ENCODE measurements at places on chromosomes 1 and 21.

DNA sequence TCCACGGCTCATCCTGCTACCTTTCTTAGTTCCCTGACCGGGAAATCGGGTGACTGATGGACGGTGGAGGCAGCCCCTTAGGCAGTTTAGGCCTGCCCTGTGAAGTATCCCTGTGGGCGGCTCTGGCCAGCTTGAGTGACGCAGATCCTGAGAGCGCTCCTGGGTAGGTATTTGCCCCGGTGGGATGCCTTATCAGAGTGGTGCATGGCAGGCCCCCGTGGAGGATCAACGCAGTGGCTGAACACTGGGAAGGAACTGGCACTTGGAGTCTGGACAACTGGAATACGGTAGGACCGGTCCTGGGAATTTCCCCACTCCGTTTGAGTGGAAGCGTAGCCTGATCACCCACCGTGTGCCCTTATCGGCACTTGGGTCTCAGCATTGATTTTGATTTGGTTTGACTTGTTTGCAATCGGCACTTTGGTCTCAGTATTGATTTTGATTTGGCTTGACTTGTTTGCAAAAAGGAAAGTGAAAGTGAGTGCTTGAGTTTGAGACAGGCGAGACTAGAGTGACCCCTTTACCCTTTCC, 15.2 kb downstream of the PLA2G2F start:
- DNase-seq = no peak

- DNase-seq = peak; percentile 69
These were observed 3.1 kb upstream of the BLACAT1 start for GRCh38 chr1:205458777-205459566.

- no peak for DNase-seq
These were observed 46.6 kb upstream of the VTCN1 start for GRCh38 chr1:117257291-117257690.

DNA sequence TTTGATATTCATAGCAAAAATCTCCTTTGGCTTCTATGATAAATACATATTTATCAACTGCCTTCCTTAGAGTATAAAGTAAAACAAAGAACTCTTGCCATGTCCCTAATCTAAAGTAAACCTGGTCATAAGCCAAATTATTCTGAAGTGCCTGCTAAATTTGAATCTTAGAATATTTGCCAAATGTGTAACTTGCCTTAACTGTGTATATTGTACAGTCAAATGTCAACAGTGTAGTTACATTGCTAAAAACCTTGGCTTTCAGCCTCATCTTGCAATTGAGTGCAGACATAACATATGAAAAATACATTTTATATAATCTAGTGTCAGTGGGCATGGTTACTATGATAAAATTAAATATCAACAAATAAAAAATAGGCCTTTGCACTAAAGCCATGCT, 583.4 kb upstream of the ADAMTS5 start:
- DNase-seq = peak; percentile 42

DNA sequence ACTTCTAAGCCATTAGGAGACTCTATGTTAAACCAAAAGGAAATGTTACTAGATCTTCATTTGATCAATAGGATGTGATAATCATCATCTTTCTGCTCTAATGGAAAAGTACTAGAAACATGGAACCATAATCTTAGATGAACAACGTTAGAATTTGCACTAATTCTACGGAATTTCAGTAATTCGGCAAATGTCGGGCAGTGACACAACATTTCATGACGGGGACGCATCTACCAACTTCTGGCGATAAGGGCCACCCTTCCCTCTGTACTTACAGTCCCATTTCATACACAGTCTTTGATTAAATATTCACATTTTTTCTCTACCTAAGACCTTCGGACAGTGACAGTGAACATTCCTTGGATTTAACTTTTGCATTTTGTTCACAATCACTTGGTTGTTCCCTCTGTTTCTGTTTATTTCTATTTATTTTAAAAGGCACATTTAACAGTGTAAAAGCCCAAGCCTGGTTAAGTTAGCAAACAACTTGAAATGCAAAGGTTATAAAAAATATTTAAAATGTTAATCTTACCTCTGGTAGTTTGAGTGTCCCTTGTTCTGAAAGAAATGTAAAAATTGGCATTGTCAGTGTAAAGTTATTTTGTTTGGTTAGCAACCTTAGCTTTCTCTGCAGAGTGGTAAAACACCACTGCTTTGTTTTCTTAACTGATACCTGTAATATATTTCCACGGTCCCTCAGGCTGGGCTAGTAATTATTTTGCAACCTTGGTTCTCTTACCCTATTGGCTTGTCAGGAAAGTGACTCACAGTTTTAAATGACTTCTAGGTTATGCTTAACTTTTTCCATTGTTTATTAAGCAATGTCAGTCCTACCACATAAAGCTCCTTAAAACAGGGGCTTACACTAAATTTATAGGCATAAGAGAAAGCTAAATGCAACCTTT, 276.9 kb downstream of the VAV3 start:
- DNase-seq = peak; percentile 81

- DNase-seq = no peak
These were observed 36.7 kb upstream of the RAP1A start for GRCh38 chr1:111582644-111583618.

DNA sequence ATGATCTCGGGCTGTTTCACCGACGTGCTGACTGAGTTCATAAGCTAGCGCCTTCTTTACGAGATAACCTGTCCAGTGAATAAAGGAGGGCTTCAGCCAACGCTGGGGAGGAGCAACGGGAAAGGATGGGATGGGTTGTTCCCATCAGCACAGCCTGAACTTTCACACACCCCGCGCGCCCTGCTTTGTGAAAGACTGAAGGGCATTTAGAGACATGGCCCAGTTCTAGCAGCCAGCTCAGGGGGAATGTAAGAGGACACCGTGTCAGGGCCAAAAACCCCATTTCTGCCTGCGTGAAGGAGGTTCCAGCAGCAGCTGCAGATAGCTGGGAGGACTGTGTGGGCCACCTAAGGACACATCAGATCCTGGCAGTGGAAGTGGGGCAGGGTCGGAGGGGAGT, 255.1 kb upstream of the RAB4A start:
- DNase-seq = no peak

GRCh38 chr1:168614235-168614634, 37.8 kb downstream of the XCL1 start:
- no peak for DNase-seq

DNA sequence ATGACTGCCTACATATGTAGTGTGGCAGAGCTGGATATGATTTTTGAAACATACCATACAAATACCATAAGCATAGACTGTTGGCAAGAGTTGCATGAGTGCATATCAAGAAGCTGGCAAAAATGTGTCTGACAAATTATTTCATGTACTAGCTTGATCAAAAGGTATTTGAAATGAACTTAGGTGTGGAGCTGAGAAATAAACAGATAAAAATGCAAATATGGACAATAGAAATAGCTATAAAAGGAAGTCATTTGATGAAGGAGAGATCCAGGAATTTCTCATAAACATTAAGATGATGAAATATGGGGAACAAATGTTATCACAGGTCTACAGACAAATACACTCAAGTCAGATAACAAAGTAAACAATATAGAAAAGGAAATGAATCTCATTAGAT, 609.1 kb downstream of the PTPRC start:
- no peak for DNase-seq

GRCh38 chr1:177133977-177134538, 30.5 kb downstream of the ASTN1 start:
- DNase-seq = no peak

- DNase-seq = no peak
These were observed 151.1 kb downstream of the PCNX2 start for GRCh38 chr1:233144434-233144833.

DNA sequence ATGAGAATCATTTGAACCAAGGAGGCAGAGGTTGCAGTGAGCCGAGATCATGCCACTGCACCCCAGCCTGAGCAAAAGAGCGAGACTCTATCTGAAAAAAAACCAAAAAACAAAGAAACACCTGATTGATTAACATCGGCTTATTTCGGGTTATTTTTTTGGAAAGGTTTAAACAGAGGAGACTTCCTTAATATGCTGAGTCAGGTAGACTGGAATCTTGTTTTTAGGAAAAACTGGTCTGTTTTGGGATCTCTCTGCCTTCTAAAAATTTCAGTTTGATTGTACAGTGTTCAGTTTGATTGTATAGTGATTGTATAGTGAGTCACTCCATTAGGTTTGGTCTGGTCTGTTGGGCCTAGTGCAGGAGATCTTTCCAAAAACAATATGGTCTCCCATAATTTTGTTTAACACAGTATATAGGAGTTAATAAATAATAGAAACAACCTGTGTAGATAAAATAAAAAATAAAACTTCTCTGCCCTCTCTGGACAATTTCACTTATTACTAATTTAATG, 196.3 kb upstream of the CHRM3 start:
- no peak for DNase-seq

DNA sequence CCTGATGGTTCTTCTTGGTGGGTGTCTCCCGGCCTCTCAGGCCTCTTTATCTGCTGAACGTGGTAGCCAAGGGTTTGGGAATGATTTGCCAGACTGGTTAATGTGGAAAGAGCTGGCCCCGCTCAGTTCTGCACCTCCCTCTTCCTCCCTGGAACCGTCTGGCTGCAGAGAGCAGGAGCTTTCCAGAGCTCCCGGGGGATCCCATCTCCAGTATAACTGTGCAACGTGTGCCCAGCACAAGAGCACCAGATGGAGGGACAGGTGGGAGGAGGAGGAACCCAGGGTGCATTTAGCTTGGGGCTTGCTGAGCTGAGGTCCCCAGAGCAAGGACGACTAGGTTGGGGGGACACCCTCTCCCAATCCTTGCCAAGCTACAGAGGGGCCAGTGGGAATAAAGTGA, 5.0 kb downstream of the TFF1 start:
- no peak for DNase-seq

DNA sequence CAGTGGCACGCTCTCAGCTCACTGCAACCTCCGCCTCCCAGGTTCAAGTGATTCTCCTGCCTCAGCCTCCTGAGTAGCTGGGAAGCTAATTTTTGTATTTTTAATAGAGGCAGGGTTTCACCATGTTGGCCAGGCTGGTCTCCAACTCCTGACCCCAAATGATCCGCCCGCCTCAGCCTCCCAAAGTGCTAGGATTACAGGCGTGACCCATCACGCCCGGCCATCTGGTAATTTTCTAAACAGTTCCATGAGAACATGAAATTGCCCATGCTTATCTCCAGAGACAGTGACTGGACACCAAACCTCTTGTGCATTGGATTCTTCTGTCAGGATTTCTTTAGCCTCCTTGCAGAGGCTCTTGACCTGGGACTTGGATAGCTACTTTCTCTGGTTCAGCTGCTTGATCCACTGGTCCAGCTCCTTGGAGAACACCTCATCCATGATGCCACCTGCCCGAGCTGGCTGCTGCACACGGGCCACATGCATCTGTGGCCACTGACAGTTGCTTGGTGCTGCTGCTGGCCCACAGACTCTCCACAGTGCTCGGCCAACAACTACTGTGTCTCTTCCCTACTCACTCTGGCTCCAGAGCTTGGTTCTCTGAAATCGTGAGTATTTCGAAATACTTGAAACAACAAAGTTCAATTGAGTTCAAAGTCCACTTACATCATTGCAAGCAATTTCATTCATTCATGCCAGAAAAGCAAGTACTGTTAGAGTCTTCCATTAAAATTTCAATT, 40.0 kb upstream of the CTPS1 start:
- DNase-seq = peak; percentile 93

DNA sequence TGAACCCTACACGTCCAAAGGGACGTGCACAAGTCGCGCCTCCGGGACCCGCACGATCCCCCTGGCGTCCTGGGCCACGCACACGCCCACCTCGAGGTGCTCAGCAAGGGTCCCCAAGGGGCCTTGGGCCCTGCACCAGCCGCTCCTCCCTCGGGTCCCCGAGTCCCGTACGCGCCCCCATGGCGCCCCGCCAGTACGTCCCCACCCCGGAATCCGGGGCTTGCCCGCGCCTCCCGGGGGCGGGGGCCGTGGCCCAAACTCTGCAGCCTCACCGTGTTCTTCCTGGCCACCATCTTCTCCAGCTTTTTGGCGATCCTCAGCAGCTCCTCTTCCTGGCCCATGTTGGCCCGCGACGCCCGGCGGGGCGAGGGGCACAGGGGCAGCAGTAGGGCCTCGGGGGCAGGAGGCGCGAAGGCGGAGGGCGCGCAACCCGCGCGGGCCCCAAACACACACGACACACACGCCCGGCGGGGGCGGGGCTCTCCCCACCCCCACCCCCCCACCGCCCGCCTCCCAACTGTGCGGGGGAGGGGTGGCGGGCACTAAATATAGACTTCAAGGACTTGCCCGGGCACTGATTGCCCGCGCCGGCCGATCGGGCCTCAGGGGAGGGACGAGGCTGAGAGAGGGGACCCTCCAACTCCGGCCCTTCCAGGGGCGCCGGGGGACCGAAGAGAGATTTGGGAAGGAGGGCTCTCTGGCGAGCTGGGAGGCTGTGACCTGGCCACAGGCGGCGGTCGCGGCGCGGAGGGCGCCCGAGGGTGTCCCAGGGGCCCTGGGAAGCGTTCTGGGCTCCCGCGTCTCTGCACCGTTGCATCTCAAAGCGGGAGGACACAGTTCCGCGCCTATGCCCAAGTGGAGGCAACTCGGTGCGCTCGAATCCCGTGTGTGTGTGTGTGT, at the start of gene TCEA3:
Gene TCEA3, minus strand, starts transcription at position 456 of the 900 bp plus-strand sequence. Its CDS starts 115 bp downstream, at position 341.
- peak; percentile 52 for DNase-seq

DNA sequence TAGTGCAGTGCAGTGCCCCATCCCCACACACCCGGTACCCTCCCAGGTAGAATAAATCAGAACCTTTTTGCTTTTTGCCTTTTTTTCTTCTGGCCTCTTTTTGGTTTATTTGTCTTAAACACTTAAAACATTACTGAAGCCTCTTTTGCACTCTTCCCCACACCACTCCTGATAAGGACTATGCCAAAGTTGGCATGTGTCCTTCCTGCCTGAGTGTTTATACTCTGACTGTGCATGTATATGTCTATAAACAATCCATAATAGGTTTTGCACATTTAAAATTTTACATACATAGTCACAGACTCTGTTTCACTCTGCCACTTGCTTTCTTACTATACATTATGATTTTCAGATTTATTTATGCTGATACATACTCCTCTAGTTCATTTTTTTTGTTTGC, 59.6 kb downstream of the BEND5 start:
- DNase-seq = no peak

- peak; percentile 41 for DNase-seq
These were observed 75.0 kb downstream of the RWDD3 start for GRCh38 chr1:95309031-95309471.

DNA sequence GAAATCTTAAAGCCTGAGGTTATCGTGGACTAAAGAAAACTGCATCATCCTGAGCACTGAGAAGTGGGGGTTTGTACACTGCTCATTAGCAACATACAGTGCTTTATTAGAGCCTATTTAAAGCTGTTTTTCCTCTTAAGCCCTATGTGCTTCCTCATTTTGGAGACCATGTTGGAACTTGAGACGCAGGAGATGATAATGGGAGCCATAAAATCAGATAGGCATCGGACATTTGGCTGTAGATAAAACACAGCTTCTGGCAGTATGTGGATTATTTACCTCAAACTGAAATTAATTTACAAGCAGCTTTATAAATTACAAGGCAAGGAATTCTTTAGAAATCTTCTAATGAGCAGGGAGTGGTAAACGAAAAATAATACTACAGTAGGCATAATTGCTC, 147.7 kb upstream of the IVNS1ABP start:
- DNase-seq = no peak

DNA sequence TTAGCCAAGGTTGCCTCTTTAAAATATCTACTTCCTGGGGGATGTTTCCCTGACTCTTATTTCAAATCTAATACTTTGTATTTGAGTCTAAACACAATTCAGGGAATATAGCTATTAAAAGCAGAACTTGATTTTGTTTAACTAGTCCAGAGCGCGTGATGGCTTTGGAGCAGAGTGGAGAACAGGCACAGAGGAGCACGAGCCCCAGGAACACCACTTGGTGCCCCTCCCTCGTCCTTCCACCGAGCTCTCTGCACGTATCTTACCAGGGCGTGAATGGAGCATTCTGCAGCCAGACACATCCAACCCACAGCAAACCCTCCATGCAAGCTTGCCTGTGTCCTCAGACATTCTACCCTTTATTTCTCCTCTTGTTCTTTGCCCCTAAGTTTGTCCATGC, 14.1 kb downstream of the KIF26B start:
- DNase-seq = no peak

GRCh38 chr1:159239551-159240220, 35.0 kb downstream of the ACKR1 start:
- no peak for DNase-seq

Measured in adipocyte (in vitro differentiated cells).